ENCODE measurements at places on chromosomes 16 and 17.

GRCh38 chr17:27552276-27552732 lies 78.7 kb upstream of the LGALS9 start:
- no peak for DNase-seq

- DNase-seq = no peak
Measured at GRCh38 chr17:75418531-75418930, 13.1 kb upstream of the GRB2 start.

DNA sequence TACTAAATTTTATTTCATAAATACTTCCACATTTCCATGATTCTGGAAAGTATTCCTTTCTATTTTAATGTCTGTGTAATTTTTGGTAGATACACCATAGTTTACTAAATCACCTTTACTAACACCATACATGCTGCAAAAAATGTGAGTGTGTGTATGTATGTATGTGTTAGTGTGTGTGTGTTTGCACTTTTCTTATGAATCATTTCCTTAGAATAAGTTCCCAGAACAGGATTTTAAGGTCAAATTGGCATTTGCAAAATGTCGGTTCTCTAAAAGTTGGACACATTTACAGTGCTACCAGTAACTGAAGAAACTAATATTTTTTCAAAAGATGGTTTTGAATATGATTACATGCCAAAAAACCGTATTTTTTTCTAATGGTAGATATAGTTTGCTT lies 137.1 kb downstream of the CYB561 start:
- no peak for DNase-seq

- DNase-seq = no peak
Measured at GRCh38 chr16:68411086-68411485, 37.2 kb downstream of the SMPD3 start.

GRCh38 chr16:4522051-4522581 lies 16.5 kb downstream of the CDIP1 start:
- no peak for DNase-seq

DNA sequence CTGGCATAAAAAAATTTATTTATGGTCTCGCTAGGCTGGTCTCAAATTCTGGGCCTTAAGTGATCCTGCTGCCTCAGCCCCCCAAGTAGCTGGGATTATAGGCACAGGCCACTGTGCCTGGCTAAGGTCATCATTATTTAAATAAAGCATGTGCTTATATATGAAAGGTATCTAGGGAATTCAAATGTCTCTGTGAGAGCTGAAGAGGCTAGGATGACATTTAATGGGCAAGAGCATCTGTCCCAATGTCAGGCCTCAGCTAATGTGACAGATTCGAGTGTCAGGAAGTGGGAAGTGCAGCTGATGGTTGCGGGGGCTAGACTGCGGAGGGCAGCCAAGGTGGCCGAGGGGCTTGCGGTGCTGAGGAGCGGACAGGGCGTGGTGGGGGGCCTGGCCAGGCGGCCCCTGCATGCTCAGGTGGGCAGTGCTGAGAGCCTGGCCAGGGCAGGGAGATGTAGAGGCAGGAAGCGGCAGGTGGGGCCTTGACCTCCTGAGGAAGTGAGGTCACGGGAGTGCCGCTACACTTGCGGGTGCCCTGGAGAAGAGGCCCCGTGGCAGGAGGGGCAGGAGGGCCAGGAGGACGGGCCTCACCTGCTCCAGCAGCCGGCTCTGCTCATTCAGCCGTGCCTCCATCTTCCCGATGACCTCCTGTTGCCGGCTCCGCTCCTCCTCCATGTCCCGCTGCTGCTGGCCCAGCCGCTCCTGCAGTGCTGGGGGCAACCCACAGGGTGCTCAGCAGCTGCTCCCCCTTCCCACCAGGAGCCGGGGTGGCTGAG lies 12.6 kb upstream of the MRPL38 start:
- no peak for DNase-seq

GRCh38 chr16:2964475-2965336 lies 631 bp downstream of the KREMEN2 start:
- DNase-seq = no peak

- no peak for DNase-seq
Measured at GRCh38 chr16:69566981-69567680, 1.4 kb downstream of the NFAT5 start.

DNA sequence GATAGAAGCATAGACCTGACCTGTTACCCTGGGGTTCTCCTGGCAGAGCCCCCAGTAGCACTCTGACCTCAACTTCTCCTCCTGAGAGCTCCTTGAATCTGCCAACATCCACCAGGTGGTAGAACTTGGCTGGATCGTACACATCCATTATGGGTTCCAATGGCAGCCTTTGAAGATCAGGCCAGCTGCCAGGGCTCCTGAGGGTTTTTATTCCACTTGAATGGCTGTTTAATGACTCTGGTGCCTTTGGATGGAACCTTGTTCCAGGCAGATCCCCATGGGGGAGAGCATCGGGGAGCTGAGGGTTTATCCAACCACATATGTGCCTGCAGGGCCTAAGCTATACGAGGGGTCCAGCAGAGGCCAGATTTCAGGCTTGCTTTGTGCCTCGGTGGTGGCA lies 47.1 kb upstream of the CLEC19A start:
- no peak for DNase-seq

GRCh38 chr16:4690946-4691665 lies 2.3 kb upstream of the NUDT16L1 start:
- DNase-seq = no peak

GRCh38 chr17:67475161-67475937 lies 98.3 kb downstream of the PITPNC1 start:
- DNase-seq = peak; percentile 80

- no peak for DNase-seq
Measured at GRCh38 chr17:44005527-44006271, 1.3 kb downstream of the NAGS start.

DNA sequence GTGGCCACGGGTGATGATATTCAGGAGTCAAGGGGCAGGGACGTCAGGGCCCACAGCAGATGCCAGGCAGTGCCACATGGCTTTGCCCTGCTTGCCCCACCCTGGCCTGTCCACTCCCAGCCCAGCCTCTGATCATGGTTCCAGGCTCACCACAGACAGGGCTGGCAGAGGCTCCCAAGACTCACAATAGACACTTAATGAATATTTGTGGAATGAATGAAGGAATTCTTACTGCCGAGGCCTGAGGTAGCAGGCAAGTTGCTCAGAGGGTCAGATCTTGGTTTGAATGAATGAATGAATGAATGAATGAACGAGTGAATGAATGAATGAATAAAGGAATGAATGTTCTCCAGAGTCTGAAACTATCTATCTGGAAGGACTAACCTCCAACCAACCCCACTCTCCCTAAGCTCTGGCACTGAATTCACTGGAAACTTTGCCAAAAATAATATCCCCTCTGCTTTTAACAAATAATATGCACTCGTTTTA lies 60.9 kb downstream of the RAI1 start:
- no peak for DNase-seq

DNA sequence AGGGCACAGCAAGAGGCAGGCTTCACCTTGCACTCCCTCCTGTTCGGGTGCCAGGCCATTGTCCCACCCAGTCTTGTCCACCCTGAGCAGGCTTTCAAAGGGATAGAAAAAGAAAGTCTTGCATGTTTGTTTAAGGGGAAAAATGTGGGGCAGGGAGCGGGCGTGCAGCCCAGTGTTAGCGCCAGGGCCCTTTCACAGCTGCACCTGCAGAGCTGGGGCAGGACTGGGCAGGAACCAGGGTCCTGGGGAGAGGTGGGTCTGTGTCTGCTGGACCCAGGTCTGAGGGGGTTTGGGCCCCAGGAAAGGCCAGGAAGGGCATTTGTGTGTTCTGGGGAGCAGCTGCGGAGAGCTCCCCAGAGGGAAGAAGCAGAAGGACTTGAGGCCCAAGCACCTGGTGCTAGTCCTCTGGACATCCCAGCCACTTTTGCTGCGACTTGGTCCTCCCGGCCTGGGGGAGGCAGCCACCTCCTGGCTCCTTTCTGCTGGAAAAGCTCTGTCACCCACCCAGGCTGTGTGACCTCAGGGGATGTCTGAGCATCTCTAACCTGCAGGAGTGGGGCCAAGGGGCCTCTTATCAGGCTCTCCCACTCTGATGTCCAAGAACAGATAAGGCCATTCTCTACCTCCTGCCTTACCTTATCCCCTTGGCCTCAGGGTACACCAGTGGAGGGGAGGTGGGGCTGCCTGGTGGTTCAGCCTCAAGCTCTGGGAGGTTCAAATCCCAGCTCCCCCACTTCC lies 44.7 kb downstream of the PSME3IP1 start:
- DNase-seq = no peak

GRCh38 chr17:50451943-50452629 lies 16.6 kb downstream of the CHAD start:
- DNase-seq = no peak

GRCh38 chr17:49699966-49700575 lies 7.7 kb downstream of the SLC35B1 start:
- no peak for DNase-seq

- DNase-seq = no peak
Measured at GRCh38 chr16:18853694-18854093, 52.3 kb upstream of the ARL6IP1 start.

DNA sequence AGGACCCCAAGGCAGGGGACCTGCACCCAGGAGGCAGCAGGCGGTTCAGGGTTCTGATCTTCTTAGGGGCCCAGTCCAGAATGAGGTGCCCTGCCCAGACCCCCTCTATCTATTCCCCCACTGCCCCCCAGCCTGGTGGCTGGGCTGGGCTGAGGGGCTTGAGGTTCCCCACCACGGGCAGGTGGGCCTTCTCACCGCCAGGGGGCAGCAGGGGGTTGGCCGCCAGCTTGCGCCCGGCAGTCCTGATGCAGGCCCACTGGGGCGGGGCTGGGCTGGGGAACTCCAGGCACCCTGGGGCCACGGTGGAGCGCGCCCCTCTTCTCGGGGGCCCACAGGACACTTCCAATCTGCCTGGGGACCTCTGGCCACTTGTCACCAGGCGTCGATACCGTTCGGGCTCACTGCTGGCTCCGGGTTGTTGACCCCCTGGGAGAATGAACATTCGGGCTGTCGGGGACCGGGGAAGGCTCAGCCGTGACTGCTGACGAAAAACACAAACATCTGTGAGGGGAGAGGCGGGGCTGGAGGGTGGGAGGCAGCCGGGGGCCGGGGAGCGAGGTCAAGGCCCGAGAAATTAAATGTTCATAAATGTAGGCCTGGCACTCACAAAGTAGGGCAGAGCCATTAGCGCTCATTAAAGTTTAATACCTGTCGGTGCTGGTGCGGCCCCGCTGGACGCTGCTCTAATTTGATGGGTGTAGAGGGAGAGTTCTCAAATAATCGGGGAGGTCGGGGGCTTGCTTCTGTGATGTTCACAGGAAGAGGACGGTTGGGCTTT lies 219.3 kb upstream of the GSE1 start:
- no peak for DNase-seq

Data from Panc1 (cell line).